ENCODE measurements at places on chromosomes 13 and 19. TPM values are rescaled to one million over a fixed set of nuclear protein-coding genes. Genes with fewer than 3 reads are reported as not detected.

Gene THSD8
- 6.4 TPM for polyA plus RNA-seq

Gene C19orf73
- polyA plus RNA-seq = 2.6 TPM

Gene TSHZ3
- polyA plus RNA-seq = not detected

Gene PEG3
- polyA plus RNA-seq = not detected

Gene GJB6
- not detected for polyA plus RNA-seq

Gene PDE4C
- not detected for polyA plus RNA-seq

Gene PCSK4
- polyA plus RNA-seq = not detected

Gene FUT1
- polyA plus RNA-seq = not detected

Gene PRKCG
- polyA plus RNA-seq = not detected

Gene ADGRE3
- polyA plus RNA-seq = not detected

Gene PSG2
- not detected for polyA plus RNA-seq

Gene KLF1
- polyA plus RNA-seq = not detected

Gene PRRG2
- polyA plus RNA-seq = 0.26 TPM

Gene RFPL4A
- polyA plus RNA-seq = not detected

Gene NDUFB7
- polyA plus RNA-seq = 224 TPM

Gene RNF225
- polyA plus RNA-seq = not detected

Gene TMTC4
- polyA plus RNA-seq = 4.8 TPM

Gene IRF3
- 66.0 TPM for polyA plus RNA-seq

Gene TMEM143
- polyA plus RNA-seq = 16.2 TPM

Gene CCDC169
- polyA plus RNA-seq = not detected

Gene TEX29
- polyA plus RNA-seq = not detected

Gene GAS6
- 0.60 TPM for polyA plus RNA-seq

Gene NOVA2
- polyA plus RNA-seq = not detected

Gene ZNF90
- 3.9 TPM for polyA plus RNA-seq

Gene TMEM150B
- not detected for polyA plus RNA-seq

Gene CACNG7
- polyA plus RNA-seq = not detected

Gene NUP58
- 15.7 TPM for polyA plus RNA-seq

Gene WASF3
- not detected for polyA plus RNA-seq

Gene SIGLEC9
- polyA plus RNA-seq = 0.21 TPM

Gene TGFBR3L
- polyA plus RNA-seq = not detected

Gene SUCLA2
- 17.4 TPM for polyA plus RNA-seq

Gene COL4A2
- not detected for polyA plus RNA-seq

Gene ZNF575
- polyA plus RNA-seq = 2.9 TPM

Gene CCNE1
- 0.55 TPM for polyA plus RNA-seq

Gene PLPP2
- 0.53 TPM for polyA plus RNA-seq

Gene RHPN2
- polyA plus RNA-seq = 3.7 TPM

Gene KLF16
- polyA plus RNA-seq = 1.8 TPM

Gene ZNF20
- polyA plus RNA-seq = 1.9 TPM

Gene KRTDAP
- polyA plus RNA-seq = not detected

Gene CAMSAP3
- 0.44 TPM for polyA plus RNA-seq

Gene KLK14
- polyA plus RNA-seq = not detected

Gene CYP2S1
- polyA plus RNA-seq = not detected

Gene ACP5
- polyA plus RNA-seq = 109 TPM

Gene ZNF442
- polyA plus RNA-seq = 2.3 TPM

Gene IGSF23
- polyA plus RNA-seq = not detected

Gene LILRA1
- not detected for polyA plus RNA-seq

Gene EPS8L1
- 0.93 TPM for polyA plus RNA-seq

Gene R3HDM4
- polyA plus RNA-seq = 322 TPM

Gene CYP4F12
- not detected for polyA plus RNA-seq

Data from IgD-negative memory B cell (primary cell).